PC-3 (cell line): ENCODE measurements at places on chromosomes 3 and 15. TPM values are rescaled to one million over a fixed set of nuclear protein-coding genes. Genes with fewer than 3 reads are reported as not detected.
A peak's percentile ranks its signal among the peaks of the same experiment; 100 is the strongest.

PLS1 gene
- total RNA-seq: 18.7 and 20.1 TPM in 2 replicates

POC1A gene
- total RNA-seq: 41.5 and 43.0 TPM in 2 replicates

AEN gene
- total RNA-seq: 81.3 and 98.7 TPM in 2 replicates

FETUB gene
- not detected in 2 replicates for total RNA-seq

GRCh38 chr15:51760805-51761204 is 9.4 kb downstream of the TMOD2 start:
- DNase-seq: no peak

DNA sequence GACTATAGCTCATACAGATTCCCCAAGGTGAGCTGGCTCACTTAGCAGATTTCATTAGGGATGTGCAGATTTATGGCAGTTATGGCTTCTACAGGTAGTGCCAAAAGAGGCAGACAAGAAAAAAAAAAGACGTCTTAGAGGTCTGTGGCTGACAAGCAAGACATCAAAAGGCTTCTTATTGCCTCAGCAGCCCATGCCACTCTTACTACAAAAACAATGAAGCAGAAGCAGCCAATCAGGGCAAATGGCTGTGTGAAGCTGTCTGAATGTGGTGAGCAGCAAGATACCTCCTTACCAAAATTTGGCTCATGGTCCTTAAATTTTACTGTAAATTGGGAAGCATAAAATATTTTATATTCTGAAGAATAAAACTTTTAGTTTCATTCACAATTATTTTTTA is 557.5 kb upstream of the GOLIM4 start:
- no peak for DNase-seq

- peak; percentile 22 for DNase-seq
Measured at GRCh38 chr15:55530861-55531313, 22.9 kb upstream of the DNAAF4 start.

- DNase-seq: no peak
Measured at GRCh38 chr15:80242802-80243201, 9.2 kb downstream of the CTXND1 start.

DNA sequence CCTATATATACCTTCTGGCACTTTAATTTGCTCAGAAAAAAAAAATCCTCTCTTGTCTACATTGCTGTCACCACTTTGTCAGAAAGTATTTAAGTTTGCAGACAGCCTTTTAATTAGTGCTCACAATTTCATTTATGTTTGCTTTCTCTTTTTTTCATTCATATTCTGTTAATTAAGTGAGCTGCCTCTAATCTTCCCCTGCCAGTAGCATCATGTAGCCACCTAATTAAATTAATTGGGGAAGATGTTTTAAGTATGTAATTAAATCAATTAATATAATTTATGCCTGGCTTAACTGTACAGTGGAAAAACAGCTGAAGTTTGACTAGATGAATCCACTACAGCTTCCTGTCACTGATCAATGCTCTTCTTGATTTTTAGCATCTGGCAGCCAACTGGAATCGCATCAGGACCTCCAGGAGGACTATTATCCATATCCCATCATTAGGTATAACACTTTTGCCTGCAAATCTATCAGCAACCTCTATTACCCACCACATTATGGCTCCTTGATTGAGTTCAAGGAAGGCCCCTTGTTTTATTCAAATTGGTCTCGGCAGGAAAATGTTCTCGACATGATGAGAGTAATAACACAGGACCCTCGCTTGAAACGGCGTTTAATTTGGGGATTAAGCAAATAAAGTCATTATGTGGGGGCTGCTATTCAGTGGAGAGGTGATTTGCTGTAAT is 118.5 kb downstream of the IQCH start:
- DNase-seq: no peak

DNA sequence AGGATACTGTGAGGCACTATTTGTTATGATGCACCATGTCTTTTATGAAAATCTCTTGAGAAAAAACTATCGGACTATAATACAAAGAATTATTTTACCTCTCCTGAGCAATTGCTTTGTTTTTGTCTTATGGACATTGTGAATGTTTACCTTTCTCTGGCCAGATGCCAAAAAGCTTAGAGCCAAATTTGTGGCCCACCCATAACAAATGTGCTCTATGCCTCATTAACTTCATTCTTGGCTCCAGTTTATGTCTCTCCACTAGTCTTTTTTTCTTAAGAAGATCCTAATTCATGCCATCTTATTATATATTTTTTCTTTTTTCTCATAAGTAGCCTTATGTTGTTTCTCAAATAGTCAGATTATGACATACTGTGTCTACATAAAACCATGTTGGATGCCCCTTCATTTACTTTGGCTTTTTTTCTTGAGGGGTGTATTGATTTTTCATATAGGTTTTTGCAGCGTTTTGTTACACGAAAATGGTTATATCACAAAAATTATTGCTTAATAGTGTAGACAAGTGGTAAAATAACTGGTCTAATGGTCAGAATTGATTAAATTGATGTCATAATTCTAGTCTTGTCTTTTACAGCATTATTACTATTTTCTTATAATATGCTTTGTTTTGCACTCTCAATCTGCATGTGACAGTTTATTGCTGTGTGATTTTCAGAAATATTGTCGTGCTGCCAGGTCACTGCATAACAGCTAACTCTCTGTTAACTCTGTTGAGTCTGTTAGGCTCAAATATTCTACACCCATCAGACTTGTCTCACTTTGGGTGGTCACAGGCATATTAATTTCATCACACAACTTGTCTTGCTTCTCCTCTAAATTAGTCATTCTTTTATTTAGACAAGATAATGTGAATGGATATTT is 18.2 kb downstream of the SENP8 start:
- peak; percentile 30 for DNase-seq

DNA sequence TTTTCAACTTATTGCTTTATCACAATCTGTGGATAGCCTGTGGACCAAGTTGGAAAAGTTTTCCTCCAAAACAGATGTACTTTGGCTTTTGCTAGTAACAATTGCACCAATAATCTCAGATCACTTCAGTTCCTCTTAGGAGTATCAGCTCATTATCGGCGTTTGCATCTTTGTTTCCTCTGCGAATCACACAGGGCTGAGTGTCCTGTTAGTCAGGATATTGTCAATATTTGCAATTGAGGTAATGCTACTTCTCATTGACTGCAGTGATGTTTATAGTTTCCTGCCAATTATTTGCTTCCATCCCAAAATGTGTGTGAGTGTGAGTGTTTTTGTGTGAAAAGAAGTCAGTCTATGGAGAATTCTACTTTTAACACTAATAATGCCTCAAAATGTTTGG is 545.0 kb downstream of the SI start:
- DNase-seq: peak; percentile 73

DNA sequence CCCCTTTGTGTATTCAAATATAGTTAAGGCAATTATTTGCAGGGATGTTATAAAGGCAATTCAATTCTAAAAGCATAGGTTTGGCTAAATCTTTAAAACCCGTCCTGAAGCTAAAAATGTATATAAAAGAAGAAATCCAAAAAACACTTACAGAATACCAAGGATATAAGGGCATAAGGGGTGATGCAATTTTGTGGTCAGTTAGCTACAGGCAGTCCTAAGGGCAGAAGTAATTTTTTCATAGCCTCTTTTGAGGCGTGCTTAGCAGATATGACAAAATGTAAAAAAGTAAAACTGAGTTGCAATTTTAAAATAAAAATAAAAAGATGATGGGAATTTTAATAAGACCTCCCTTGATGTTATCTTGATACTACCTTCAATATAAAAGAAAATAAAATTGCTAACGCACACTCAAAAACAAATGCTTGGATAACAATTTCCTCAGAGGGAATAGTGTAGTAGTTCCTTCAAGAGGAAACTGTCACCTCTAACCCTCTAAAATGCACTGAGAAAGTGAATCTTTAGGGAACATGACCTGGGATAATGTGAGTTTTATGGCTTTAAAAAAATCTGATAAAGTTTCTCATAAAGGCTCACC is 104.2 kb downstream of the MYH15 start:
- no peak for DNase-seq

- no peak for DNase-seq
Measured at GRCh38 chr15:63323798-63324563, 46.6 kb downstream of the APH1B start.

GRCh38 chr3:188320757-188321156 is 166.8 kb downstream of the LPP start:
- peak; percentile 47 for DNase-seq

GRCh38 chr3:39096775-39097174 is 10.7 kb downstream of the GORASP1 start:
- DNase-seq: no peak

DNA sequence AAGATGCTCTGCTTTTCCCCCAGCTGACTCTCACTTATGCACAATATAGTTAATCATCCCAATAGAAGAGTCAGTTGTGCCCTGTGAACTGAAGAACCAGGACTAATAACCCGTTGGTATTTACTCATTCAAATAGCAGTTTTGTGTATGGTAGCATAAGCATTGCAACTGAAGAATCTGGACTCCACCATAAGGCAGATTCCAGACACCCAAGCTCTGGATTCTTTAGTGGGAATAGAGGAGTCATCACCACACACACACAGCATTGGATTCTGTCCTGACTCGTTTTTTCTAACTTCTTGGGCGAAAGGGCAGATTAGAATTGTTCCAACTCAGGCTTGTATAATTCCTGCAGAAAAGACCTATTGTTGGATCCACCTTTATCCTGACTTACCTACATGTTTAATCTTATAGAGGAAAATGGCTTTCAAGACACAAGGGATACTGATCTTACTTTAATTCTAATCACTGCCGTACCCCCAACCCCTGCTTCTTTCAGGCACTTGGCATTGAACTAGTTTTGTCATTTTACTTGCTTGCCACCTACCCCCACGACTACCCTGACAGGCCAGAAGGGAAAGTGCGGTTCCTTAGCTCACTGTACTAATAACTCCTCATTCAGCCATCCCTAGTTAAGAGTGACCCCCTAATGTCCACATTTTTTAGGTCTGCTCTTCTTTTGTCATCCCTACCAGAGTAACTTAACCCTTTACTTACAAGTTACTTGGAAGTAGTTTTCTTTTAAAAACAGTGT is 42.3 kb downstream of the NKIRAS1 start:
- no peak for DNase-seq

GRCh38 chr15:41925086-41925608 is 31.3 kb upstream of the SPTBN5 start:
- no peak for DNase-seq

DNA sequence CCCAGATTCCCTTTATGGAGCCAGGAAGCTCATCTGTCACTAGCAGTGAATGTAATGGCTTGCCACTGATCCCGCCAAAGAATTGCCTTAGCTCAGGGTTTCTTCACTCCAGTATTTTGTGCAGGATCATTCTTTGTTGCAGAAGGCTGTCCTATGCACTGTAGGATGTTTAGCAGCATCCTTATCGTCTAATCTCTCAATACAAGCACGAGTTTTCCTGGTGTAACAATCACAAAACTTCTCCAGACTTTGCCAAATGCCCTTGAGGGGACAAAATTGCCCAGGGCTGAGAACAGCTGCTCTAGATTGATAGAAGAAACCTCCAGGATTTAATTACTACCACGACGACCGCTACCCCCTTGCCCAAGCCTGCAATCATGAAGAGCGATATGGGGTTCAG is 6.8 kb upstream of the SHQ1 start:
- no peak for DNase-seq

DNA sequence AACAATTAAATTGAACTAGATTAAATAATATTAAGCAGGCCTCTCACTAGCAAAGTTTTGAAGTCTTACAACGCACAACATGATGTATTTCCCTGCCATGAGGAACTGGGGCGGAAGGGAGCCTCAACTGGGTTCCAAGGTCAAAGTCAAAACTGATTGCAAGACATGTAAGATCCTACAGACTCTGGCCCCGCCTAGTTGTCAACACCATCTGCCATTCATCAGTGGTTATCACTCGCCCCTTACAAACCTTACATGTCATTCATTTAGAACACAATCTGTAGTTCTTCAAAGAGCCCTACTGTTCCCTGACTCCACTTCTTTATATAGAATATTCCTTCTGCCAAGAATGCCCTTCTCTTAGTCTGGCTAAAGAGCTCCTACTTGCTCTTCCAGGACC is 10.0 kb downstream of the ATP13A3 start:
- DNase-seq: no peak

GRCh38 chr15:25770618-25771337 is 92.3 kb downstream of the ATP10A start:
- no peak for DNase-seq

GRCh38 chr3:154135511-154136173 is 14.5 kb downstream of the ARHGEF26 start:
- DNase-seq: peak; percentile 35
